ENCODE measurements at places on chromosomes 2 and 18.

DNA sequence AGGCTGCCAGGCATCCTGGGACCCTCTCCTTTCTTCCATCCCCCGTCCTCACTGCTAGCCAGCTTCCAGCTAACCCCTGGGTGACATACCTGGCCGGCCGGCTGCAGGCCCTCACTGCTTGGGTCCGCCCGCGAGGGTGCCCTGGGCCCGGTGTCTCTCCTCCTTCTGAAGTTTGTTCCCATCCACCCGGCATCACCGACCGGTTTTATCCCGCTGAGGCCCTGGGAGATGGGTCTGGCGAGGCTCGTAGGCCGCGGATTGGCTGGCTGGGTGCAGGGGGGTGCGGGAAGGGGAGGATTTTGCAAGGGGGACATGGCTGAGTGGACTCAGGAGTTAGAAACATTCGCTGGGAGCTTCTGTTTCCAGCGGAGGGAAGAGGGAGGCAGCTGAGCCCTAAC is at the start of gene PAX8:
Gene PAX8, minus strand, starts transcription at position 180 of the 398 bp plus-strand sequence. CDS start 527 bp downstream, outside the sequence.
- H3K36me3 ChIP-seq, result no peaks in the 10 kb centered on the region
- no peak within 1 kb of the TSS for H3K27ac ChIP-seq
- no peaks in the 10 kb centered on the region for H3K4me1 ChIP-seq
- peaks cover 48% of the 10 kb centered on the region for H3K27me3 ChIP-seq
- H3K4me3 ChIP-seq, result no peak within 1 kb of the TSS

- H3K36me3 ChIP-seq, result peaks cover 22% of the 10 kb centered on the region
- no peaks in the 10 kb centered on the region for H3K4me1 ChIP-seq
- no peak overlapping the region for H3K27ac ChIP-seq
- DNase-seq, result no peak
- H3K4me3 ChIP-seq, result no peak overlapping the region
These were observed 41.4 kb upstream of the KCNJ13 start for GRCh38 chr2:232817756-232818155.

DNA sequence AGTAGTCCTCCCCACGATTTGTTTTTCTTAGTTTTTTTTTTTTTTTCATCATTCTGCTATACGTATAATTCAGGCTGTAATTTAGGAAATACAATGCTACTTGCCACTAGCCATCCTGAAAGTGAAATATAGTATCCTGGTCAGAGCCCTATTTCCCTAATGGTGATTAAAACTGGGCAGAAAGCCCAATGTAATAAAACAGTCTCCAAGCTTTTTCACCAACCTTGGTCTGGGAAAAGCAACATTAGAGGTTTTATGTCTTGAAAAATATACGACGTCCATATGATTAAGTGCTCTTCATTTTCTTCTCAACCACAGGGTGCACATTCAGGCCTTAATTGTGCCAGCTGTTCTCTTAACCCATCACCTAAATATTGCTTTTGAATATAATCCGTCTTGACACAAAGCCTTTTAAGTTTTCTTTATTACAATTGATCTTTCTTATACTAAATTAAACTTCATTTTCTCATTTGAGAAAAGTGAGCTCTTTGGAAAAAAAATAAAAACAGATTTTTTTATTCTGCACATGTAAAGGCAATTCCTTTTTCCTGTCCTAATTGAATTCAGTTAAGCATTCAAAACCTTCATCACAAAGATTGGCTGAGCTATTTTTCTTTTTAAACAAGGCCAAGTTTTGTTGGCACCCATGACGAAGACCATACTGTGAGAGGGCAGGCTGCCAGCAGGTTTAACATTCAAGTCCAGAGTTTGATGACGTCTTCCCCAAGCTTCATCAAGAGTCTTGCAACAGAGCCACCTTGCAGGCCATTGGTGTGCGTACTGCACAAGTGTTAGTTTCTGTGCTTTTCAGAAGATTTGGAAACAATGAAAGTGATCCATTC is 52.7 kb downstream of the MAP2 start:
- no peak for DNase-seq
- no peaks in the 10 kb centered on the region for H3K27me3 ChIP-seq
- no peak overlapping the region for H3K4me3 ChIP-seq
- H3K4me1 ChIP-seq, result no peaks in the 10 kb centered on the region
- H3K27ac ChIP-seq, result no peak overlapping the region

DNA sequence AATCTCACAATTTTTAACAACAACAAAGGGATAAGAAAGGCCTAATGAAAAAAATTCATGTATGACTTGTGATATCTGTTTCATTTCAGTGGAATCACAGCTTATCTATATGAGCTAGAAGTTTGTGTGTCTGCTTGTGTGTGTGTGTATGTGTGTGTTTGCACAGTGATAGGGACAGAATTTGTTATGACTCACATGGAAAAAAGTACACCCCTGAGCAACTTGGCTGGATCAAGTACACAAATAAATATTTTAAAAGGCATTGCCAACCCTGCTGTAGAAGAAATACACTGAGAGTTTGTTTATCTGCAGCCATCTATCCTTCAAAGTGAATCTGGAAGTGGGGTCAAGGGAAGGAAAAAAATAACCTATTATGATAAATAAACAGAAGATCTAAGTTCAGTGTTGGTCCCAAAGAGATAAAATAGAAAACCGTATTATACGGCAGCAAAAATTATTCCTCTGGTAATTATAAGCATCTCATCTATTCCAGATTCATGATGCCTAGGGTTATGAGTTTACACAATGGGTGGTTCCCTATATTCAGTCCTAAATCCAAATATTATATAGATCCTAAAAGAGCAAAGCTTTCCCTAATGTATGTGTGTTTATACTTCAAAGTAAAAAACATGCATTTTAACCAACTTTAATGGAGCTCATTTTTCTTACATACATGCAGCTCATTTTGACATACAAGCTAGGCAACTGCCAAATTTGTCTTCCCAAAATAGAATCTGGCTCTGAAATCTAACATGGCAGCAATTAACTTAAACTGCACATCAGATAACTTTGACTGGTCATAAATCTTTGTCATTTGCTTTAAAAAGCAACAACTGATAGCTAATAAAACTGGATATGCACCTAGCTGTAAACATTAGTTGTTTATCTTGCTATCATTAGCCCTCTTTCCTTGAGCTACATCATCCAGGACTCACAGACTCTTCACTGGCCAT is 420.6 kb downstream of the IRS1 start:
- no peaks in the 10 kb centered on the region for H3K36me3 ChIP-seq
- H3K27me3 ChIP-seq, result no peaks in the 10 kb centered on the region
- no peak overlapping the region for H3K27ac ChIP-seq
- H3K4me3 ChIP-seq, result no peak overlapping the region
- no peaks in the 10 kb centered on the region for H3K4me1 ChIP-seq

DNA sequence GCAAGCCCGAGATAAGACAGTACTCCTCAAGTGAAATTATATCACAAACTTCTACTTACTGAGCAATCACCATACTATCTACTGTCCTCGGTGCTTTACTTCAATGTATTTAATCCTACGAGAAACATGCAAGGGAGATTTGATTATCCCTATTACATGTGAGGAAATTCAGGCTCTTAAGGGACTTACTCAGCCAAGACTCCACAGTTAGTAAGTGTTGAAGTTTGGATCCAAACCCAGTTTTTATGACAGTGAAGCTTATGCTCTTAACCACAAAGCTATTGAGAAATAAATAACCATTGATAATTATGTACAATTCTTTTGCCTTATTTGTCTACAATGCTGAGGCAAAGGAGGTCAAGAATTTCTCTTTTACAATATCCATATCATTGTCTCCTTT is 672.9 kb upstream of the ACVR2A start:
- no peaks in the 10 kb centered on the region for H3K36me3 ChIP-seq
- no peak overlapping the region for H3K27ac ChIP-seq
- H3K4me1 ChIP-seq, result no peaks in the 10 kb centered on the region
- no peak for DNase-seq

DNA sequence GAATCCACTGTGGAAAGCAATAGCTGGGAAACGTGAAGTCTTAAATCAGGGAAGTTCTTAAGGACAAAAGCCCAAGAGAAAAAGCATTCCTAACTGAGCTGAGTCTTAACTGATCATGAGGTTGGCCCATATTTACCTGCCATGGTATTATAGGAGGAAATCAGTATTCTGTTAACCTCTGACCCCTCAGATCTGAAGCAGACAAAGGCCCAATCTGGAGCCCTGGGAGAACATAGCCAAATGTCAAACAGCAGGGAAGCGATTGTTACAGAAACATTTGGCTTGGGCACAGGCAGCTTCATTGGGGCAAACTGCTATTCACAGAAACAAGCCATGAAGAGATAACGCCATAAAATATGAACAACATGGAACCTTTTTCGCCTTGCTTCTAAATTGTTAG is 18.8 kb downstream of the EPHA4 start:
- no peaks in the 10 kb centered on the region for H3K36me3 ChIP-seq
- no peaks in the 10 kb centered on the region for H3K27me3 ChIP-seq
- H3K4me3 ChIP-seq, result no peak overlapping the region
- H3K27ac ChIP-seq, result no peak overlapping the region
- no peaks in the 10 kb centered on the region for H3K4me1 ChIP-seq

DNA sequence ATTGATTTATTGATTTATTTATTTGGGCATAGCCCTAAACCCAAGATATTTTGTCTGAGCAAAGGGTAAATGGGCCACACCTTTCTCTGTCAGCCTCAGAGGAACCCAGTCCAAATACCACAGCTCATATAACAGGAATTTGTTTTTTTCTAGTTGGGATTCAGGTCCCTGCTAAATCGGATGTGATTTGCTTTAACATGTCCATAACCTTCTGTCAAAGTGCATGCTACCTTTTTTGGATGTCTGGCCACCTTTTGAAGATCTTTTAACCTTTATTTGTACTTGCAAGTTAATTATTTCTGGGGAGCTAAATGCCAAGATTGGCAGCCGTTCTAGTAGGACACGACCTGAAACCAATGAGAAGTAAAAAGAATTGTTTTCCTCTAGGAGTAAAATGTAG is 303.2 kb upstream of the UBE2E3 start:
- H3K36me3 ChIP-seq, result no peaks in the 10 kb centered on the region
- no peaks in the 10 kb centered on the region for H3K4me1 ChIP-seq

DNA sequence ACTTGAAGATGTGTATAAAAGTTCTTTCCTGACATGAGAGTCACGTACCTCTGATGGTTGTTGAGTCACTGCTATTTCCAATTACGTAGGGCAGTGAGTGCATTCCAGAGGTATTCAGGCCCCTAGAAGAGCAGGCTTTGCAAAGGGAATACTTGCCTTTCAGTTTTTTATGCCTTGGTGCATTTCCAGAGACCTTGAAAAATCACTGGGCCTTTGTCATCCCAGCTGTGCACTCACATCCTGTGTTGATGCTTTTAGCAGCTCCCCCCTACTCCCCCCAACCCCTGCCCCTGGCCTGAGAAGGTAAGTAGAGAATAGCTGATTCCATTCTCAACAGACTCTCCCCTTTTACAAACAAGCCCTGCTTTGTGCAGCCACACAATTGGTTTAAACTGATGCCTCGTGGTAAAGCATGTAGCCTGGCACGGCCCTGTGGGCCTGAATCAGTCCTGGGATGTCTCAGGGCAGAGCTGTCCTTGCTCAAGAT is 174.2 kb downstream of the PRPF40A start:
- DNase-seq, result no peak
- no peaks in the 10 kb centered on the region for H3K27me3 ChIP-seq
- no peaks in the 10 kb centered on the region for H3K36me3 ChIP-seq
- no peak overlapping the region for H3K4me3 ChIP-seq
- H3K27ac ChIP-seq, result no peak overlapping the region

GRCh38 chr2:38959938-38960608 is 70.4 kb downstream of the ARHGEF33 start:
- H3K27me3 ChIP-seq, result no peaks in the 10 kb centered on the region
- H3K4me1 ChIP-seq, result no peaks in the 10 kb centered on the region
- peak; percentile 27 for DNase-seq
- no peaks in the 10 kb centered on the region for H3K36me3 ChIP-seq

- H3K27me3 ChIP-seq, result no peaks in the 10 kb centered on the region
- no peaks in the 10 kb centered on the region for H3K36me3 ChIP-seq
- H3K27ac ChIP-seq, result peak overlapping the region; percentile 54
- H3K4me3 ChIP-seq, result no peak overlapping the region
- no peak for DNase-seq
These were observed 7.7 kb downstream of the MAPRE3 start for GRCh38 chr2:26978061-26978596.

DNA sequence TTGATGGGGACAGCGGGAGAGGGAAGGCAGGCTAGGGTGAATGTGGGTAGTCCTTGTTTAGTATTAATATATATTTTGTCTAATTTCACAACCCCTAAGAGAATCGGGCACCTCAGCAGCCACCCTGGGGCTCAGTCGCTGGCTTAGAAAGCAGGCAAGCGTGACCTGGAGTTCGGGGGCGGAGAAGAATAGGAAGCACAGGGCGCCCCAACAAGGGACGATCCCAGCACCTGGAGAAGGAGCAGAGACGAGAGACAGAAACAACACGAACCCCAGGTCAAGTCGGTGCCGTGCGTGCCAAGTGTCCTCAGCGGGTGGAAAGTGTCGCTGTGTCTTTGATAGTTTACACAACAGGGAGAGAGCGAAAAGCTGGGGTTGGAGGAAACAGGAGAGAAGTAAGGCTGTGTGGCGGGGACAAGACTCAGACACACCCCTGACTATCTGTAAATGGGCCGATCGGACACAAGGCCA is 95.4 kb downstream of the NFATC1 start:
- no peak for DNase-seq
- H3K4me3 ChIP-seq, result no peak overlapping the region
- no peaks in the 10 kb centered on the region for H3K36me3 ChIP-seq
- H3K27ac ChIP-seq, result no peak overlapping the region
- no peaks in the 10 kb centered on the region for H3K4me1 ChIP-seq
- H3K27me3 ChIP-seq, result no peaks in the 10 kb centered on the region

DNA sequence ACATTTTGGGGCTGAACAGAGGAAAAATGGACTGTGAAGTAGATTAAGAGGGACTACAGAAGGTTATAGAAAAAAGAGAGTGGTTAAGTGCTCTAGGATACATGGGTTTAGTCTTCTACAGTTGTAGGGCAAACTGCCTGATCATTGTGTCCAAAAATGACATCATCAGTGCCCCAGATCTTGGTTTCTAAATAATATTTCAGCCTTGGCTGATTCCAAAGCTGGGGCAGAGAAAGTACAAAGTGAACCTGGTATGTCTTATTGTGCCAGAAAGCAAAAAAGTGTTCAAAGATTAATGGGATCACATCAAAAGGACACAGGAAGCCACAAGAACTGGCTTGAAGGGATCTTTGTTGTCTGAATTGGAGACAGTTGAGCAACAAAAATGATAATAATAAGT is 97.1 kb upstream of the ZNF521 start:
- no peak for DNase-seq
- no peak overlapping the region for H3K4me3 ChIP-seq
- H3K27me3 ChIP-seq, result no peaks in the 10 kb centered on the region
- H3K27ac ChIP-seq, result no peak overlapping the region
- no peaks in the 10 kb centered on the region for H3K36me3 ChIP-seq

DNA sequence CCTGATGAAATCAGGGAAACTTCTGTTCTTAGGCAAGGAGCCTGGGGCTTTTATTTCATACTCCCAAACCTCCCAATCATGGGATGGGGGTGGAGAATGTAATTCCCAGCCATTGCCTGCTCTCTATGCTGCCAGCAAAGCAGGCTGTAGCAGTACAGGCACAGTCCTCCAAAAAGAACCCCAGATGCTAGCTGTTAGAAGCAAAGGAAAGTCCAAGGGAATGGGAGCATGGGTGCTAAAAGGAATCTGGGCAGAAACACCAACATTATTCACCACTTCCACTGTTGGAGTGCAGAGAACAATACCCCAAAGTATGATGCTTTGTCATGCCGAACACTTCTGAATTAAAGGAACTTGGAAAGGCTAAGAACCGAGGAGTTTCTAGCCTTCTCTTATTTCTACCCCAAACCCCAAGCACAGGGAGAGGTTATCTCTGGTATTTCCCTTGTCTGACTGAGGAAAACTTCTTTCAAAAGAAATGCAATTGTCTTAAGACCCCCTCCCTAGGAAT is 24.7 kb downstream of the MDH1 start:
- no peaks in the 10 kb centered on the region for H3K27me3 ChIP-seq
- no peaks in the 10 kb centered on the region for H3K36me3 ChIP-seq
- H3K4me3 ChIP-seq, result no peak overlapping the region
- H3K4me1 ChIP-seq, result no peaks in the 10 kb centered on the region
- DNase-seq, result no peak
